ENCODE measurements at places on chromosomes 5 and 9. TPM values are rescaled to one million over a fixed set of nuclear protein-coding genes. Genes with fewer than 3 reads are reported as not detected.

DPYSL3 gene
- 12.0 TPM for total RNA-seq

UBE2R2 gene
- 34.4 TPM for total RNA-seq

VCAN gene
- 20.5 TPM for total RNA-seq

GABRA6 gene
- not detected for total RNA-seq

ZNF883 gene
- total RNA-seq: 1.1 TPM

CEMIP2 gene
- 124 TPM for total RNA-seq

TEK gene
- total RNA-seq: 7.2 TPM
